Hepatocyte (in vitro differentiated cells): ENCODE measurements at places on chromosomes 5 and 9.
A peak's percentile ranks its signal among the peaks of the same experiment; 100 is the strongest.

GRCh38 chr9:121667890-121668289 is 16.5 kb downstream of the DAB2IP start:
- DNase-seq = no peak

DNA sequence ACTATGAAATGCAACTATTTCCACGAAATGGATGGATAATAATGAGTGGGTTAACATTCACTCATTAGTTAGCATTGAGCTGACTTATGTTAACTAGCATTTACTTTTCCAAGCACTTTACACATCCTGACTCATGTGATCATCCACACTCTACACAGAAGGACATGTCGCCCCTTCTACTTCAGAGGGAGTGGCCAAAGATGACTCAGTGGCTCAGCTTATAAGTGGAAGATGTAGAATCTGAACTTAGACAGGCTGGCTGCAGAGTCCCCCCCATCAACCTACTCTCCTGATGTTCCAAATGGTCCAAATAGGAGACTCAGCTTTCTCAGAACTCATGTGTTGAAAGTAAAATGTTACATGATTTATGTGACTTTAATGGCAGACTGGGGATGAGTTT is 146.0 kb downstream of the ADCY2 start:
- DNase-seq = no peak

- peak; percentile 83 for DNase-seq
Observed at GRCh38 chr5:78699552-78700153, 51.1 kb upstream of the LHFPL2 start.

DNA sequence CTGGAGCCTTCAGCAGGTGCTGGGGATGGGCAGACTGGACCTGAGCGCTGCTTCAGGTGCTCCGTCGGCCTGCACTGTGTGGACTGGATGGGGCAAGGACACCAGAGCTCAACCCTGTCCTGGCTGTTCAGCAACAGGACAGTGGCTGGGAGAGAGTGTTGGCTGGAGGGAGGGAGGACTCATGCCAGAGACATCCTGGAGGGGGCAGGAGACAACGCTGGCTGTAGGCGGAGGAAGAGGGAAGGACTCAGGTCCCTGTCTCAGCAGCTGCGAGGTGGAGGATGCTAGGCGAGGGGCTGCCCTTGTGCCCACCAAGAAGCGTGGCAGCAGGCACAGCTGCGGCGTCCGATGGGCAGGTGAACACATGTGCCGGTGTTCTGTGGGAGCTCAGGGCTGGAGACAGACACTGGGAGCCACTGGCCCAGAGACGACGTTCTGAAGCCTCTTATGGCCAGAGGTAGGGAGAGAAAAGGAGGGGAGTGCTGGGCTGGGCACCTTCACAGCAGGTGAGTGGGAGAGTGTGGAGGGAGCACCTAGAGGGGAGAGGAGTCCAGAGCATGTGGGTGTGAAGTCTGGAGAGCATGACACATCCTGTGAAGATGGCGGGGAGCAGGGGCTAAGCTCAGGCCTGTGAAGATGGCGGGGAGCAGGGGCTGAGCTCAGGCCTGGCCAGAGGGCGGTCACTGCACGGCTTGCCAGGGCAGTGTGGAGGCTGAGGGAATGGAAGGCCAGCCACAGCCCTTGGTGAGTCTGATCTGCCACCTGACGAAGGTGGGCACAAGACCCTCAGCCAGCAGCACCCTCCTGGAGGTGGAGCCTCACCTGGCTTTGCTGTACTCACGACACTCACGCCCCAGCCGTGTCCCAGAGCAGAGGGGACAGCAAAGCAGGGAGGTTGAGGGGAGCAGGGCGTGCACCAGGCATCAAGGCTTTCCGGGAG is 79.1 kb upstream of the FCN1 start:
- DNase-seq = no peak

DNA sequence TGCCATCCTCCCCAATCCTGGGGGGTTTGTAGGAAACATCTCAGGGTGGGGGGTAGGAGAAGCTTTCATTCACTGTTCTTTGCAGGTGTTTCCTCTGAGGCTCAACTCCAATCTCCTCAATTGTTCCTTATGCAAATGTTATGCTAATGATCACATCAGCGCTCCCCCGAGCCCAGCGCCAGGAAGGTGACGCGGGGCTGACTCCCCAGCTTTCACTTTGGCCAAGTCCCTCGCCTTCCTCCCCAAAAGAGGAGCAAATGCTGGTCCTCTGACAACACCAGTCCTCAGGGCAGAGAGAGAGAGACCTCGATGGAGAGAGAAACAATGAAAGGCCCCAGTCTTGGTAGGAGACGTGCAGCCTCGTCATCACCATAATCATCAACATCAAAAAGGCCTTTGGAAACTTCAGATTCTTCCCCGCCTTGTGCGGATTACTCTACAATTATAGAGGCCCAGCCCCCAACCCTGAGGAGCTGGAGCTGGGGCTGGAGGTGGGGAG is 39.1 kb downstream of the PCDH1 start:
- DNase-seq = no peak

DNA sequence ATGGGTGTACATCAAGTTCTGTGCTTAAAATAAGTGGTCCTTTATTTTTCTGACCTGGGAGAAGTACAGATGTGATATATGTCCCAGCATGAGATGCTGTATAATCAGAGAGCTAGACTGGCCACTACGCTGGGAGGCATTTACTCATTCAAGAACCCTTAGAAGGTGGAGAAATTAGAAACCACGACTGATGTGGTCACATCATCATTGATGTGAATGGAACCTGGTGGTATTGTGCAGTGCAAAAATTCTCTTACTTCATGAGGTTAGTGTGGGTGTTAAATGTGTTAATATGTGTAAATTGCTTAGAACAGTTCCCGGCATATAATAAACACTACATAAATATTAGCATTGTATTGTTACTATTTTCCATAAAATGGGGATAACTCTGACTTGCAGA is 69.5 kb upstream of the CKMT2 start:
- DNase-seq = no peak

DNA sequence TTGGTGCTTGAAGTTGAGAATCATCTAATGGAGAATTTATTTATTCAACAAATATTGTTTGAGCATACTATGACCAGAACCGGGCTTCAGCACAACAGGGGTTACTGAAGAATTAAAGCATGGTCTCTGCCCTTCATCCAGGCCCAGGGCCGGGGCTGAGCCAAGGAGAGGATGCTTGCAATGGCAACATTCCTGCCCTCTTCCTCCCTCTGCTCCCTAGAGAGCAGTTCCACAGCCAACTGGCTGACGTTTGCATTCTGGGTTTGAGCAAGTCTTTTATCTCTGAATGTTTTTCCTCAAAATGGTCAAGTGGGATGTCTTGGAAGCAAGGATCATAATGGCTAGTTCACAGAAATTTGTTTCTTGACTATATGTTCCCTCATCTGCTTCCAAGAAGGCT is 80.7 kb downstream of the GLDC start:
- DNase-seq = no peak

DNA sequence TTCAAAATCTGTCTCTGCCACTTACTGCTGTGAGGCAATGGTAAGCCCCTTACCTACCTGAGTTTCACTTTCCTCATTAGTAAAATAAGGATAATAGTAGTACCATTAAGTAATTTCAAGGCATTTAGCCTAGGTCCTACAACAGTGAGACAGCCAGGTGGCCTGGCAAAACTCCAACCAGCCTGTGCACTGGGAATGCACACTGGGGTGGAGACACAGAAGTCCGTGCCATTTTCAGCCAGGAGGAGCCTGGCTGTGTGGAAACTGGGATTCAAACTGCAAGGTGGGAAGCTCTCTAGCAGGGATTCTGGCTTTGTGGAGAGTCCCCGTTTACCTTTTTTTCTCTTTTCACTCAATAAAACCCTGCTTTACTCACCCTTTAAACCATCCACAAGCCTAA is 630.4 kb downstream of the PRELID2 start:
- DNase-seq = no peak

DNA sequence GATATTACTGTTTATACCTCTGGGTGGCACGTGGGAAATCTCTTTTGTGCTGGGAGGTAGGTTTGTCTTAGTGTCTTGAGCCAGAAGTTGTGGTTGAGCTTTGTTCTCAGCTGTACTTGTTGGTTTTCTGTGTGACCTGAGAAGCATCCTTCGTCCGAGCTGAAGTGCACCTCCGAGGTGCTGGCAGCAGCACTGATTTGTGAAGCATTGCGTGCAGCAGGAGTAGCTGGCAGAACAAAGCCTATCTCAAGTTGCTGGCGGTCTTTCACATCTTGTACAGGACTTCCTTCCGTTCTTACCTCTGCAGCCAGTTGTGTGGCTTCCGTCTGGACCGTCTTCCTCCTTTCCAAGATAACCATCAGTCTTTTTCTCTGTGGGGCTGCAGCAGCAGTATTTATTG is 4.3 kb downstream of the PRRC2B start:
- no peak for DNase-seq

DNA sequence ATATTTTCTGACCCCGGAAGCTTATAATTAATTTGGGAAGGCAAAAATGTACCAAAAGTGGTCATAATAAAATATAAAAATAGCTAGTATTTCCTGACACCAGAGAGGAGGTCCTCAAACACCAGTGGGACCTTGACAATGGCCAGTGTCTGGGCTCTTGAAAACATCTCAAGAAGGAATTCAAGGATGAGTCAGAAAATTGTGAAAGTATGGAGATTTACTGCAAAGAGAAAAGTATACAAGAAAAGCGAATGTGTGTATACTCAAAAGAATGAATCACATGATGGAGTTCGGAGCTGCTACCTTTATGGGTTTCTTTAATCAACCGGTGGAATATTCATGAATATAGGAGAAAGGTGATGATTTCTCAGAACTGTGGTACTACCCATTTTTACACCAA is 1709.0 kb upstream of the WWC1 start:
- DNase-seq = no peak

- no peak for DNase-seq
Observed at GRCh38 chr9:17742067-17742466, 163.2 kb downstream of the SH3GL2 start.

GRCh38 chr5:172164769-172165212 is 23.2 kb downstream of the STK10 start:
- no peak for DNase-seq

DNA sequence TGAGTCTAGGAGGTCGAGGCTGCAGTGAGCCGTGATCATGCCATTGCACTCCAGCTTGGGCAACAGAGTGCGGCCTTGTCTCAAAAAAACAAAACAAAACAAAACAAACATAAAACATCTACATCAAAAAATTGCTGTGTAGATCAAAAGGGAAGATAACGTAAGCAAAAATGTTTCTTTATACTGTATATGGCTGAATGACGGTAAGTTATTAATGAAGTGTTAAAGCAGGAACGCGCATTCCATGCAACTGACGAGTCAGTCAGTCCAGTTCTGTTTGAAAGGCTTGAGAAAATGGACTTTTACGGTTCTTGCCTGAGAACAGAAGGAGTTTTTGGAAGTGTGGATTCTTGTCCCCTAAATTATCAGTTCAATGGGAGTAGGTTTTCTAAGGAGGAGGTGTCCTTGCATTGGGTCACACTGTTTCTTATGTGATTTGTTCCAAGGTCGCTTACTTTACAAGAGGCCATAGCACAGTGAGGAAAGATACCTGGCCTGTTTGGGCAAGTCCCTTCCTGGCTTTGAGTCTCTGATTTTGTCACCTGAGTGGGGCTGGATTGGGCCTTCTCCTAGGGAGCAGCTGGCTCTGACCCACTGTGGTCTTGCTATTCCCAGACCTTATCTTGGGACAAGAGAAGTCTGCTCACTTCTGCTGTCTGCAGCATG is 6.6 kb upstream of the PTGS1 start:
- DNase-seq = no peak
